Thyroid gland (tissue), 4 donors: ENCODE measurements at places on chromosomes 4 and X. TPM values are rescaled to one million over a fixed set of nuclear protein-coding genes. Genes with fewer than 3 reads are reported as not detected.

VSIG4 gene
- 35.3 TPM for total RNA-seq

DMP1 gene
- not detected for total RNA-seq

FAT1 gene
- 73.1 TPM for total RNA-seq

PPBP gene
- total RNA-seq = 1.3 TPM

HSD17B13 gene
- 0.44 TPM for total RNA-seq

CD40LG gene
- total RNA-seq = not detected

PPARGC1A gene
- 109 TPM for total RNA-seq

KCNE5 gene
- not detected for total RNA-seq

PABPC1L2B gene
- total RNA-seq = not detected

SRPX2 gene
- 11.9 TPM for total RNA-seq

DDIT4L gene
- 3.7 TPM for total RNA-seq

KIT gene
- 59.9 TPM for total RNA-seq

TLR6 gene
- 1.6 TPM for total RNA-seq

IL2 gene
- not detected for total RNA-seq

ATP2B3 gene
- not detected for total RNA-seq

SYTL5 gene
- 0.11 TPM for total RNA-seq

ITIH6 gene
- total RNA-seq = not detected

RHOXF2B gene
- not detected for total RNA-seq

CT55 gene
- not detected for total RNA-seq

MAGEB2 gene
- not detected for total RNA-seq

NAT8L gene
- total RNA-seq = 1.3 TPM

ALG13 gene
- total RNA-seq = 89.5 TPM

PPEF2 gene
- total RNA-seq = not detected
